ENCODE measurements at places on chromosomes 6 and 20. TPM values are rescaled to one million over a fixed set of nuclear protein-coding genes. Genes with fewer than 3 reads are reported as not detected.

- DNase-seq = no peak
Measured at GRCh38 chr6:53928641-53929040, 133.8 kb downstream of the LRRC1 start.

DNA sequence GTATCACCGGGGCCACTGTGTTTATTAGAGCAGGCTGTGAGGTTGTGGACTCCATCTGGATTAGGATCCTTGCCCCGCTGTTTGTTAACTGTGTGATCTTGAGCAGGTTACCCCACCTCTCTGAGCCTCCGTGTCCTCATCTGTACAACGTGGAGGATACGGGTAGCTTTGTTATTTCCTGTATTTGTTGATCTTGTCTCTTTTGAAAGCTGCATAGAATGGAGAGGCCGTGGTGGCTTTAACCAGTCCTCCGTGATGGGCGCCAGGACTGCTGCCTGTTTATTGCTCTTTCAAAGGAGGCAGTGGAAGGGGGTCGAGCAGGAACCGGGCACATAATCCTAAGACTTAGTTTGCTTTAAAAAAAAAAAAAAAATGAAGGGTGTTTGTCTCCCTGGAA is 22.9 kb downstream of the BCAS4 start:
- DNase-seq = no peak

- no peak for DNase-seq
Measured at GRCh38 chr6:13703496-13703895, 8.1 kb downstream of the RANBP9 start.

DNA sequence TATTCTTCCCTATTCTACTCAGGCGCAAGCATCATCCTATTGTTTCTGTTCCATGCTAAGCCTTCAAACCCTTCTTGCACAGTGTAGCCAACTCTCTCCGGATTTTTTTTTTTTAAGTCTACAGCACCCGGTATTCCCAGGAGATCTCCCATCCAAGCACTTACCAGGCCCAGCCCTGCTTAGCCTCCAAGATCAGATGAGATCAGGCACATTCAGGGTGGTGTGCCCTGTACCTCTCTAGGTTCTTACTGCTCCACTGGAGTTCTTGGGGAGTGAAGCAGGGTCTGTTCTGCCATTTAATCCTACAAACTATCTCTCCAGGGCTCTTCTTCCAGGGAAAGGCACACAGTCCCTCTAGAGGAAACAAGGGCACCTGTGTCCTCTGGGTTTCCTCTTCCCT is 14.9 kb upstream of the NUP153 start:
- DNase-seq = no peak

- DNase-seq = no peak
Measured at GRCh38 chr6:163943607-163944385, 529.3 kb downstream of the QKI start.

- DNase-seq = peak; percentile 70
Measured at GRCh38 chr6:37260040-37260439, 2.1 kb upstream of the TMEM217 start.

- DNase-seq = no peak
Measured at GRCh38 chr6:114342086-114342825, 567 bp downstream of the HS3ST5 start.

GRCh38 chr20:1190847-1191246 is 6.1 kb upstream of the TMEM74B start:
- no peak for DNase-seq

DNA sequence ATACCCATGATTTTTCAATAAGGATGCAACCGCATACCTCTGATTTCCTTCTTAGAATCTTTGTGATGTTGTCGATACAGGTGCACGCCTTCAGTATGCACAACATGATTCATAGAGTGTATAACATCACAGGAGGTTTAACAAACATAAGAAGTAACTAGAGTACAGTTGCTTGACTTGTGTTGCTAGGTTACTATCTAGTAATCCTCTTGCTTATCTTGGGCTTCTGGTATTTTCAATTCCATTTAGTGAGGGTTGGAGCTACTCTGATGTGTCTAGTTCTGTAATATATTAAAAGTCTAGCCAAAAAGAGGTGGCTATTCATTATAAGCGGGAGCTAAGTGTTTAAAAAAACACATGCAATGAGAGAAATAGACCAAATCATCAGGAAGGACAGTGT is 85.5 kb upstream of the TENT5A start:
- DNase-seq = no peak

DNA sequence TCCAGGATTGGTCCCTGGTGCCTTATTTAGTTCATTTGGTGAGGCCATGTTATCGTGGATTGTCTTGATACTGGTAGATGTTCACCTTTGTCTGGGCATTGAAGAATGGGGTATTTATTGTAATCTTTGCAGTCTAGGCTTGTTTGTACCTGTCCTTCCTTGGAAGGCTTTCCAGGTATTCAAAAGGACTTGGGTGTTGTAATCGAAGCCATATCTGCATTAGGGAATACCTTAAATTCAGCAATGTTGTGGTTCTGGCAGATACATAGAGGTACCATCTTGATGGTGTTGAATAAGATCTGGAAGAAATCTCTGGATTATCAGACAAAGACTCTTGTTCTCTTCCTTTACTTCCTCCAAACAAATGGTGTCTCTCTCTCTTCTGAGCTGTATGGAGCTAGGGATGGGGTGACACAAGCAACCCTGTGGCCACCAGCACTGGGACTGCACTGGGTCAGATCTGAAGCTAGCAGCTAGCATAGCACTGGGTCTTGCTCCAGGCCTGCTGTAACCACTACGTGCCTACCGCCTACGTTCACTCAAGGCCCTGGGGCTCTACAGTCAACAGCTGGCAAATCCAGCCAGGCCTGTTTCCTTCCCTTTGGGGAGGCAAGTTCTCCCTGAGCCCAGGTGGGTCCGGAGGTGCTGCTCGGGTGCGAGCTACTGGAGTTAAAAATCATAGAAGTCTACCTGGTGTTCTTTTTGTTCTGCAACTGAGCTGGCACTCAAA is 261.1 kb upstream of the CITED2 start:
- DNase-seq = no peak

DNA sequence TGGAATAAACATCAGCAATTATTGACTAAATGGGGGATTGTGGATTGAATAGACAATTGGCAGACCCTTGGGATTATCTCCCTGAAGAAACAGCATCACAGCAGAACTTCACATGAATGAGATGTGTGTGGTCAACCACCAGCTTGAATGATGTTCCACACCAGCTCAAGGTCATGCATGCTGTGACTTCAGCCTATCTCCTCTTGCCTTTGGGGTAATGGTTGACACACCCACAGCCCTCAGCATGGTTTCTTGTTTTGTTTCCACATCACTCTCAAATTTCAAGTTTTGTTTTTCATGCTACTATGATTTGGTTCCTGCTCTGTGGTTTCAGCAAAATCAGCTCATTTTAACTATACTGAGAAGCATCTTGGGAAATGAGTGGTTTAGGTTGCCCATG is 94.3 kb downstream of the PAK5 start:
- no peak for DNase-seq

GRCh38 chr6:75348882-75349261 is 64.3 kb upstream of the TMEM30A start:
- DNase-seq = no peak

DNA sequence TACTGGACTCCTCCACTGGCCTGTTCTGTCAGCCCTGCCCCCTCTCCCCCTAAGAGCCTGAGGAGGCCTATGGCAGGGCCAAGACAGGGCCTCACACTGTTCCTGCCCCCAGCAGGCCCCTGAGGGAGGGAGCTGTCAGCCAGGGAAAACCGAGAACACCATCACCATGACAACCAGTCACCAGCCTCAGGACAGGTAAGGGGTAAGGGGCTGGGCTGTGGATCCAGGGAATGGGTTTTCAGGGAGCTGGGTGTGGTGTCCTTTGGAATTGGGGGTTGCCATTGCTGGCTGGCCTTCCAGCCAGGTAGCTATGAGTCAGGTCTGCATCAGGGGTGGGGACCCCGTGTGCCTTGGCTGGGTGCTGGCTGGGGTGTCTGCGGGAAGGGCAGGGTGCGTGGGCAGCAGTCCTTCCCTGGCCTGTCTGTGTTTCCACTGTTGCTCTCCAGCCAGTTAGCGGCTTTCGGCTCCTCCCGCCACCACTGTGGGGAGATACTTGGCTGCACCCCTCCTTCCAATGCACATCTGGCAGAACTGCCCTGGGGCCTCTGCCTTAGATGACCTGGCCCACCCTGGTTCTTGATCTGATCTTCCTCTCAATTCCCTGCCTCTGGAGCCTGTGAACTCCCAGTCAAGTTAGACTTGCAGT is 3.9 kb downstream of the SLC29A1 start:
- no peak for DNase-seq

The C6orf132 gene
- total RNA-seq = 0.40 TPM

The TTBK1 gene
- 0.72 TPM for total RNA-seq

The TAP2 gene
- 152 TPM for total RNA-seq

The SLC4A11 gene
- 1.9 TPM for total RNA-seq

The ENPP1 gene
- 0.58 TPM for total RNA-seq

The HLA-DOA gene
- 0.38 TPM for total RNA-seq
